ENCODE measurements at places on chromosomes 4 and X. TPM values are rescaled to one million over a fixed set of nuclear protein-coding genes. Genes with fewer than 3 reads are reported as not detected.

The TREX2 gene
- 2.3 TPM for total RNA-seq

The FOXR2 gene
- not detected for total RNA-seq

The ASB9 gene
- total RNA-seq, result 1.2 TPM

The OPRPN gene
- not detected for total RNA-seq

The ETDA gene
- not detected for total RNA-seq

The CENPVL3 gene
- total RNA-seq, result 10.4 TPM

The CLCN5 gene
- 9.9 TPM for total RNA-seq

The NAAA gene
- total RNA-seq, result 16.6 TPM

The RNF175 gene
- total RNA-seq, result 45.7 TPM

The MAMLD1 gene
- total RNA-seq, result 4.2 TPM

The NUDT11 gene
- 71.0 TPM for total RNA-seq

The NSD2 gene
- 118 TPM for total RNA-seq

The GC gene
- total RNA-seq, result not detected

The NXF2 gene
- 0.23 TPM for total RNA-seq

The CACNA1F gene
- not detected for total RNA-seq
